ENCODE measurements at places on chromosomes 12 and 14. TPM values are rescaled to one million over a fixed set of nuclear protein-coding genes. Genes with fewer than 3 reads are reported as not detected.

SLC4A8 gene
- 0.95 TPM for total RNA-seq

CCDC38 gene
- not detected for total RNA-seq

SLC6A13 gene
- total RNA-seq: not detected

NRXN3 gene
- total RNA-seq: 0.74 TPM

MVK gene
- 52.2 TPM for total RNA-seq

MDP1 gene
- 11.0 TPM for total RNA-seq

CLEC1B gene
- not detected for total RNA-seq

TAS2R30 gene
- total RNA-seq: 0.58 TPM
